ENCODE measurements at places on chromosomes 5 and 9. TPM values are rescaled to one million over a fixed set of nuclear protein-coding genes. Genes with fewer than 3 reads are reported as not detected.

Gene ZDHHC11
- total RNA-seq = 4.9 TPM

Gene FREM1
- total RNA-seq = 8.3 TPM

Gene SLC22A4
- total RNA-seq = 5.7 TPM

Gene HACD4
- 6.4 TPM for total RNA-seq

Gene HBEGF
- 21.1 TPM for total RNA-seq

Gene NSG2
- total RNA-seq = not detected

Gene FYB1
- total RNA-seq = 31.3 TPM

Gene FBP2
- total RNA-seq = not detected

Gene IRX4
- not detected for total RNA-seq

Gene ENTPD2
- 24.3 TPM for total RNA-seq

Gene SARDH
- total RNA-seq = 6.0 TPM

Gene CHSY3
- total RNA-seq = 4.0 TPM

Gene DNAJC18
- total RNA-seq = 29.6 TPM

Gene PCDHB11
- total RNA-seq = 9.9 TPM

Gene FOXD4L5
- total RNA-seq = 0.27 TPM

Gene FLT4
- 11.7 TPM for total RNA-seq

Gene BAAT
- not detected for total RNA-seq

Gene LCN1
- not detected for total RNA-seq

Gene SMIM33
- total RNA-seq = not detected

Gene BTNL9
- 105 TPM for total RNA-seq

Gene PTGER4
- 17.1 TPM for total RNA-seq

Gene DNAI1
- 0.58 TPM for total RNA-seq

Gene IL7R
- 7.8 TPM for total RNA-seq

Gene MYOT
- total RNA-seq = 10.9 TPM

Gene ALAD
- 83.6 TPM for total RNA-seq

Gene DMRT3
- 0.40 TPM for total RNA-seq

Gene SPINK5
- 0.94 TPM for total RNA-seq

Gene MLLT3
- 19.3 TPM for total RNA-seq

Gene CCNO
- 0.22 TPM for total RNA-seq

Gene GPR21
- total RNA-seq = 3.3 TPM

Gene ANKRD55
- total RNA-seq = not detected

Gene HMGXB3
- total RNA-seq = 34.6 TPM

Gene VCAN
- 98.0 TPM for total RNA-seq

Gene NR4A3
- total RNA-seq = 42.2 TPM

Gene SHISAL2B
- total RNA-seq = not detected

Gene LSM11
- 3.4 TPM for total RNA-seq

Gene KIF27
- 10.7 TPM for total RNA-seq

Gene AQP7
- 36.7 TPM for total RNA-seq

Gene TMC1
- total RNA-seq = 0.36 TPM

Gene GALNT12
- 10.7 TPM for total RNA-seq

Gene PELO
- total RNA-seq = 48.9 TPM

Gene CDKN2A
- 1.5 TPM for total RNA-seq

Gene BHMT2
- total RNA-seq = 33.2 TPM
